ENCODE measurements at places on chromosomes 11 and 22.

DNA sequence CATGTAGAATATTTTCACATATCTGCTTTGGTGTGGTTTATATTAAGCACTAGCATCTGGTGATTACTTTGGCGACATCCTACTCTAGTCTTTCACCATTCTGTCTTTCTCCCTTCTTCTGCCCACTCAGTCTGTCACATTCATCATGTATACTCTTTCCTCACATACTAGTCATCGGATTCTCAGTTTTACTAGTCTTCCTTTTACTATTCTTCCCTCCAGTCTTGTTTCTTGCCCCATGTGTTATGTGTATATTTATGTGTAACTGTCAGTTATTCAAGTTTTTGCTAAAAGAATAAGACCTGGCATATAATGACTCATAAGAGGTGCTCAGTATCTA, 4.6 kb upstream of the DIXDC1 start:
- no peak for DNase-seq

- no peak for DNase-seq
These were observed 1359.9 kb downstream of the LRRC4C start for GRCh38 chr11:40099426-40100161.

GRCh38 chr11:118911880-118912741, 13.6 kb downstream of the BCL9L start:
- peak; percentile 55 for DNase-seq

DNA sequence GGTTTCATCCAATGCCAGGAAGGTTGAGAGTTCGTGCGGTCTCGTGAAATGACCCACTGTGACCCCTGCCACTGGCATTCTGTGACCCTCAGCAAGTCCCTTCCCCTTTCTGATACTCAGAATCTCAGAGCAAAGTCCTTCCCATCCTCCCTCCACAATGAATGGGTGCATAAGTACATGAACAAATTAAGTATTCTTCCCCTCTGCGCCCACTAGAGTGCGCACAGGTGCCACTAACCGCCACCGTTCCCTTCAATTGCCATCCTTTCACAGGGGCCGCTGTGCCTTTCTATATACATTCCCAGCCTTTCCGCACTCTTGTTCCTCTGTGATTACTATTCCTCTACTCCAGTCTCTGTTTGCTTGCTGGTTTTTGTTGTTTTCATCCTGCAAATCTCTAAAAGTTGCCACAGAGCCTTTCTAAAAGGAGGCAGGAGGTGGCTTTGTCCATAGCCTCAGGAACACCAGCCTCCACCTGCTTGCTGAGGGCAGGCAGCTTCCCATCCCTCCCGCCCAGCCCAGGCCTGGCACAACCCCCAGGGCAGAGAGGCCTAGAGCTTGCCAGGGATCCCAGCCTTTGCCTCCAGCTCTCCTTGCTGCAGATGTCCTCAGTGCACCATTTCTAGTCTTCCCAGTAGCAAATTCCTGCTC, 6.7 kb upstream of the AP1B1 start:
- peak; percentile 81 for DNase-seq

GRCh38 chr22:20319745-20320658, at the start of gene DGCR6L:
Gene DGCR6L, minus strand, starts transcription at chr22:20320060. Its CDS starts 72 bp downstream, at chr22:20319988.
- peak; percentile 84 for DNase-seq

- DNase-seq: no peak
These were observed 18.9 kb downstream of the CXCR5 start for GRCh38 chr11:118902336-118903203.

DNA sequence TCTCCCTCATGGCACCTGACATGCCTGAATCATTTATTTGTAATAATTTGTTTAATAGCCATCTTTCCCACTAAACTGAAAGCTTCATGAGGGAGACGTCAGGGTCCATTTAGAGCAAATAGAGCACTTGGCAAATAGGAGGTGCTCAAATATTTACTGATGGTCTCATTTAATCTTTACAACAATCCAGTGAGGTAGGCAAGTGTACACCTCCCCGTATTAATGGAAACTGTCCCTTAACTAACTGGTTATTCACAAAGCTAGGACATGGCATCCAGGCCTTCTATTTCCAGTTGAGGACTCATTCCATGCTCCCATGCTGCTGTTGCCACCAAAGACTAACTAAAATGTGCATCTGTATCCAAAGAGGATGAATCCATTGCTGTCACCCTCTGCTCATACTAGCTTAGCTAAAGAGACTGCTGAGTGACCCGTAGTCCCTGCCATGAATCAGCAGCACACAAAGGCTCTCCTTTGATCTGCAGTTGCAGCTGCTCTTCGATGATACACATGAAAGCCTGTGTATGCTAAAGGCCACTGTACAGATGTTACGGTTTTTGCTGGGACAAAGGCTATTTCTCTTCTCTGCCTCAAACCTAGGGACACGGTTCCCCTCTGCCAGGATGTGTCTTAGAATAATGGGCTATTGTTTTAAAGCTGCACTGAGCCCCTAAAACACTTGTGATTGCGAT, 82.6 kb downstream of the RAB30 start:
- no peak for DNase-seq

Measured in NCI-H1436 (cell line).